ENCODE measurements at places on chromosomes 7 and 10.

DNA sequence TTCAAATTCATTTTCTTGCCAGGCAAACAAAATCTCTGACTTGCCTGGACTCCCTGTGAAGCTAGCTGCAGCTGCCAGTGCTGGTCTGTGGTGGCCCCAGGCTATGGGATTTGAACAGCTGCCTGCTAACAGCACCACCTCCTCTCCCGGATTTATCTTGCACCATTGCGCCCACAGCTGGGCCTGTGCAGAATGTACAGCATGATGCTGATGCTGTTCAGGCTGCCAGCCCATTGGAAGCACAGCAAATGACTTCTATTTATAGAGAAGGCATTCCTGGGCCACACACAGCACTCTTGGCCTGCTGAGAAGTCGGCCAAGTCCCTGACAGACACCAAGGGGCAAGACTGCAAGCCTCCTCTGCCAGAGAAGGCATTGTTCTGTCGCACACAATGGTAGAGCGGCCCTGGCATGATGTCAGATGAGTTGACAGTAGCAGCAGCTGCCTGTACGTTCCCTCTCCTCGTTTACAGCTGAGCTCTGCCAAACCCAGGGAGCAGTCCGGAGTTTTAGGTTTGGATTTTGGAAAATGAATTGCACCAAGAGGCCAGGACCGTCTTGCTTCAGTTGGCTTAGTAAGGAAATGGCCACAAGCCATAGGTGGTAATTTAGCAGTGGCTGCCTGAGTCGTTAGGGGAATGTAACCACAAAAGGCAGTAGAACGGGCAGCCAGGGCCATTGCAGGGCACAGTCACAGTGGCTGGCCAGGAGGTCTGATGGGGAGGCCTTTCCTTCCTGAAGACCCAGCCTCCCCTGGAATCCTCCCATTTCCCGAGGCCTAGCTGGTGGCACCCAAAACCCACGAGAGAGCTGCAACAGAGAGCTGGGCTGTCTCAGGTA is 38.5 kb downstream of the MTURN start:
- peak; percentile 20 for DNase-seq

GRCh38 chr7:142872106-142872675 is 13.4 kb downstream of the TRPV6 start:
- DNase-seq = no peak

- DNase-seq = no peak
Measured at GRCh38 chr10:68110027-68110426, 739 bp downstream of the MYPN start.

DNA sequence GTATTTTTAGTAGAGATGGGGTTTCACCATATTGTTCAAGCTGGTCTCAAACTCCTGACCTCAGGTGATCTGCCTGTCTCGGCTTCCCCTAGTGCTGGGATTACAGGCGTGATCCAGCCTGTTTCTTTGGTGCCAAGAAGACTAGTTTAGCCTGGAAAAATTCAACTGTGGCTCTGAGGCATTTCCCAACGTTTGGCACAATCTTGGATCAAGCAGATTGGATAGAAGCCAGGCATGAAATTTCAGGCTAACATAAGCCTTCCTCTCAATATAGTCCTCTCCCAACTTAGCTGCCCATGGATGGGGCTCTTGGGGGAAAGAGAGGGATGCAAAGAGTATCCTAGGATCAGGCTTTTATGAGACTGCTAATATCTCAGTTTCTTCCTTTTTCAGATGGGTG is 53.8 kb downstream of the APBB1IP start:
- no peak for DNase-seq

- no peak for DNase-seq
Measured at GRCh38 chr7:16599860-16600259, 45.7 kb downstream of the ANKMY2 start.

DNA sequence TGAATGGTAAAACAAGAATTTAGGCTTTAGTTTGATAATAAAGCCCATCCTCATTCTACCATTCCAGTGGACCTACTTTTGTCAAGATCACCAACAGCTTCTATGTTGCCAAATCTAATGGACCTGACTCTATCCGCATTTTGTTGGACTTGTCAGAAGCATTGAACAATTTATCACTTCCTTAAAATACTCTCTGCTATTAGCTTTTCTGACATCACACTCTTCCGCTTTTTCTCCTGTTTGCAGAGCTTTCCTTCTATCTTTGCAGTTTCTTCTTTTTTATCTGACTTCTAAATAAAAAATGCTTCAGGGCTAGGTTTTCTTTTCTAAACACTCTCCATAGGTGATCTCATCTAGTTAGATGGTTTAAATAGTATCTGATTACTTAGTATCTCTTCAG is 42.7 kb upstream of the SMIM30 start:
- DNase-seq = no peak

GRCh38 chr10:125797994-125798662 is 22.5 kb upstream of the MMP21 start:
- DNase-seq = no peak

DNA sequence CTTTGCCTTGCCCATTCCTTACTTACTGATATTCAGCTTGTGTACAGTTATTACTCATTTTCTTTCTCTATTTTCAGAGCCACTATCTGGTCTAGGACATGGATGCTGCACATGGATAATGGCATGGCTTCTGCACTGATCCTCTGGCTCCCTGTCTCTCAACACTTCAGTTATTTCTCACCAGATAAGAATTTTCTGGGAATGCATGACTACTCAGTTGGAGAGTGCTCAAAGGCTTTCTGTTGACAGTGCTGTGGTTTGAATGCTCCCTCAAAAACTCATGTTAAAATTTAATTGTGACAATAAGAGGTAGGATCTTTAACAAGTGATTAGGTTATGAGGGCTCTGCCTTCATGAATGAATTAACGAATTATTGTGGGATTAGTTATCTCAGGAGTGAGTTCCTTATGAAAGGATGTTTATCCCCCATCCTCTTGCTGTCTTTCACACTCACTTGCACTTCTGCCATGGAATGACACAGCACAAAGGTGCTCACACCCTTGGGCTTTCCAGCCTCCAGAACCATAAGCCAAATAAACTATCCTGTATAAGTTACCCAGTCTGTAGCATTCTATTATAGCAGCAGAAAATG is 16.1 kb upstream of the PIK3CG start:
- DNase-seq = no peak

DNA sequence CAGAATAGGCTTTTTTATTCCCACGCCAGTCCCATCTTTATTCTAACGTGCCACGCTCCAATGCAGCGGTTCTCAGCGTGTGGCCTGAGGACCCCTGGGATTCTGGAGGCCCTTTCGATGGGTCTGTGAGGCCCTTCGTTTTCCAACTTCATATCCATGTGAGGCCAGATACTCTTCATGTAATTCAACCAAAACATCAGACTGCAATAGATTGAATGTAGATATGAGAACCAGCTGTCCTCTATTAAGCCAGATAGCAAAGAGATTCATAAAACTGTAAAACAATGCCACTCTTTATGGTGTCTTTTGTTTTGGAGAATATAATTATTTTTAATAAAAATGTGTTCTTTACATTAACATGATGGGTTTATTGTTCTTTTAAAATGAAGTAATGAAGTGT is 53.2 kb upstream of the KMT2C start:
- no peak for DNase-seq

DNA sequence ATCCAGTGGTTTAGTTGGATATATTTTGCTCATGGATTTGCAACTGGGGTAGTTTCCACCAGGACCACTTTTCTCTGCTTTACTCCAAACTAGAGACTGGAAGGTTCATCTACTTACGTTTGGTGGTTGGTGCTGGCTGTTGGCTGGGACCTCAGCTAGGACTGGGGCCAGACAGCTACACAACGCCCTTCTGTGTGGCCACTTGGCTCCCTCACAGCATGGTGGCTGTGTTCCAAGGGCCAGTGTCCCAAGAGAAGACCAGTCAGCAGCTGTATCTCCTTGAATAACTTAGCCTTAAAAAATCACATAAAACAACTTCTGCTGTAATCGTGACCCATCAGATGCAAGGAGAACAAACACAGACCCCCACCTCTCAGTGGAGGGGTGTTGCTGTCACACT is 4.2 kb upstream of the KCNH2 start:
- no peak for DNase-seq

GRCh38 chr10:49349390-49349789 is 46.5 kb downstream of the DRGX start:
- DNase-seq = no peak

DNA sequence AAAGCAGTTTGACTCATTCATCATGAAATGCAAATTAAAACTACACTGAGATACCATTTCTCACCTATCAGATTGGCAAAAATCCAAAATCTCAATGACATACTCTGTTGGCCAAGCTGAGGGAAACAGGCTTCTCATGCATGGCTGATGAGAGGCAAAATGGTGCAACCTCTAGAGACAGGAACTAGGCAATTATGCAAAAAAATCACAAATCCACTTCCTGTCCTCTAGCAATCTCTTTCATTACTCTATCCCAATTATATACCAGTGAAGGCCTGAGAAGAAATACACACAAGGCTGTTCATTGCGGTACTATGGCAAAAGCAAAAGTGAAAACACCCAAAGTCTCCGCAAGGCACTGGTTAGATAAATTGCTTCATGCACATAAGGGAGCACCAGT is 25.9 kb upstream of the PTPRN2 start:
- no peak for DNase-seq

GRCh38 chr10:48835781-48836180 is 103.9 kb downstream of the LRRC18 start:
- DNase-seq = no peak

- no peak for DNase-seq
Measured at GRCh38 chr10:81021428-81022129, 483.9 kb downstream of the SH2D4B start.

DNA sequence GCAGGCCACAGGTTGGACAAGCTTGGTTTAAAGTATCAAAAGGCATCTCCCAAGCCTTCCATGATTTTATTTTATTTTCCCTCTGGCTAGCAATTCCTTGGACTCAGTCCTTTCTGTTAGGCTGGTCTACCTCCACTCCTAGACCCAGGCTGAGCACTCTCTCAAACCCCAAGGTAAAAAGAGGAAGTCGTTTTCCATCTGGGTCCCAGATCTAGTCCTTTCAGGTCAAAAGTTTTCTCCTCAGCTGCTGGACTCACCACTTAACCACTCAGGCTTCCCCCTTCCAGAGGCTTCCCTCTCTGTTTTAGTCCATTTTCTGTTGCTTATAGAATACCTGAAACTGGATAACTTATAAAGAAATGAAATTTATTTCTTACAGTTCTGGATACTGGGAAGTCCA is 252.3 kb upstream of the MKLN1 start:
- DNase-seq = no peak

All from HuH-7 (cell line).